BJ (cell line): ENCODE measurements at places on chromosomes 11 and 22.

GRCh38 chr11:13000116-13000515 lies 9.0 kb upstream of the RASSF10 start:
- no peak for DNase-seq

- DNase-seq: no peak
Observed at GRCh38 chr11:117855186-117855845, 21.1 kb downstream of the FXYD6 start.

GRCh38 chr22:46061124-46061500 lies 84.2 kb upstream of the WNT7B start:
- DNase-seq: no peak

DNA sequence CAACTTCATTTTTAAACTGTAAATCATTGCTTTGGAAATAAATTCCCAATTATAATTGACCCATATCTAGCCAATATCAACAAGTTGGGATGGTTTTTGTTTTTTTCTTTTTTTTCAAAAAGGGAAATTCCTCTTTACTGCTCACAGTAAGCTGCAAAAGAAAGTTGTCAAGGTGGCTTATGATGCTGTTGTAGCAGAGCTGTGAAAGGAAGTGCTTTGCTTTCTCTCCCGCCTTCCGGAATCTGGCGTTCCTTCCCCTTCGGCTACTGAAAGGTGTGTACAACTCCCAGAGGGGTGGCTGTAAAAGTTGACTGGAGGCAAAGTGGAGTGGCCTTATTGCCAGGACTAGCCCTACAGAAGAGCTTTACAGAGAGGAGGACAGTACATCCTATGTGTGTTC lies 16.2 kb upstream of the ADSL start:
- DNase-seq: no peak

- DNase-seq: no peak
Observed at GRCh38 chr22:45422237-45422983, 8.9 kb downstream of the RIBC2 start.

- no peak for DNase-seq
Observed at GRCh38 chr11:69058511-69059270, 10.0 kb downstream of the TPCN2 start.

- DNase-seq: no peak
Observed at GRCh38 chr22:27715106-27715505, 86.5 kb downstream of the MN1 start.
